CD4-positive, alpha-beta T cell treated with Interleukin-17A for 4 hours (primary cell): ENCODE measurements at places on chromosomes 3 and 15.

DNA sequence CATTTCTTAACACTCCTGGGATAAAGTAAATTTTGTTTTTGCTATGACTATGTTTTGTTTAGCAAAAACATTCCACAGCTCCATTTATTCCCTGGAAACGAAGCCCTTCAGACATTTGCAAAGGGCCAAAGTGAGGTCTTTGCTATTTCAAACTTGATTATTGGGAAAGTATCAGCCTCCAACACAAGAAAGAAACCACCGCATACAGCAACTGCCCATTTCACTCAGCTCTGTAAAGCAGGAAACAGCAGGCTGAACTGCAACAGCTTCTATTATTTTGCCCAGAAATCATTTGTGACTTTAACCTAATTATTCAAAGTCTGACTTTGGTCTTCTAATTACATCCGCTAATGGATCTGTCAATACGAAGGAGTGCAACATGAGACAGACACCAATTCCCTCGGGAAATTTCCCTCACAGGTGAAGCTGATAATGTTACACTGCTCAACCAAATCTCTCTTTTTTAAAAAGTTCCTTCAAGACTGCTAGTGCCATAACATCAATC lies 72.1 kb downstream of the RFTN1 start:
- DNase-seq, result no peak

DNA sequence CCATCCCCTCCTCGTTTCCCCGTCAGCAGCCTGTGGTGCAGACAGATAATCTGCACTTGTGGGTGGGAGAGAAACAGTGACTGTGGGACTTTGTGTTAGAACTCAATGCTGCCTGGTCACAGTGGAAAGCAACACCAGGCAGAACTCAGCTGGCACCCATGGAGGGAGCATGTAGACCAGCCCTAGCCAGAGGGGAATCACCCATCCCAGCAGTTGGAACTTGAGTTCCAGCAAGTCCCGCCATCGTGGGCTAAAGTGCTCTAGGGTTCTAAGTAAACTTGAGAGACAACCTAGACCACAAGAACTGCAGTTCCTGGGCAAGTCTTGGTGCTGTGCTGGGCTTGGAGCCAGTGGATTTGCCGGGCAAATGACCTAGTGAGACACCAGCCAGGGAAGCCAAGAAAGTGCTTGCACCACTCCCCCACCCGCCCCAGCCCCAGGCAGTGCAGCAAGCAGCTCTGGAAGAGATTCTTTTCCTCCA lies 24.4 kb downstream of the ISG20 start:
- DNase-seq, result no peak

DNA sequence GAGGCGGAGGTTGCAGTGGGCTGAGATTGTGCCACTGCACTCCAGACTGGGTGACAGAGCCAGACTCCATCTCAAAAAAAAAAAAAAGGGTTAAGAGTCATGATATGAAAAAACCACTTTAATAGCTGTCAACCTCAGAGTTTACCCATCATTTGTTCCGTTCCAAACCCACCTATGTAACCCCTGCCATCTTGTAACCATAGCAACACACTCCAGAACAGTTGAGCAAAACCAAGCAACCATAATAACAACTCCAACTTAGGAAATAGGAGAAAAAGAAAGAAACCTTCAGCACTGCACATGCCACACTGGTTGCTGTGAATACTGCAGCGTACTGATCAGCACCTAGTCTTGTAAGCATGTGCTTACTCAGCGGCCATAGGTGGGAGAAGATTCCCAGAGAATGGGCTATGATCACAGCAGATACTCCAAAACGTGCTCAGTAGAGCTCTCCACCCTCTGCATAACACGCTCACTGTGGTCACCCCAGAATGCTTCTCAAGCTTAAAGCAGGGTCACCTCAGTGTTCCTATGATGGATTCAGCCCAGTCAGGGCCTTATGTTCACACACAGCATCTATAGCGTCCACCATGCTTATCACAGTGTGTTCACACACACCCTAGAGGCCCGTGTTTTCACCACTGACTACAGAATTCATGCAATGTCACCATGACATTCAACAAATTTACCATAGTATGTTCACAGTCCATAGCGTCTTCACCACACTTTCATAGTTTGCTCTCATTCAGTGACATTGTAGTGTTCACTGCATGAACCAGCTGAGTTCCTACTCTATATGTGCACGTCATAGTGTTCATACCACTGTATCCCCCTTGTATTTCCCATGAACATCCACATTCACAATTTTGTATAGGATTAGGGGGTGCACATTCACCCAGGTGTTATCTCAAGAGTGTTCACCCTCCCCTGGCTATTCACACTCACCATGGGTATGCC lies 6.5 kb upstream of the CILP start:
- no peak for DNase-seq

DNA sequence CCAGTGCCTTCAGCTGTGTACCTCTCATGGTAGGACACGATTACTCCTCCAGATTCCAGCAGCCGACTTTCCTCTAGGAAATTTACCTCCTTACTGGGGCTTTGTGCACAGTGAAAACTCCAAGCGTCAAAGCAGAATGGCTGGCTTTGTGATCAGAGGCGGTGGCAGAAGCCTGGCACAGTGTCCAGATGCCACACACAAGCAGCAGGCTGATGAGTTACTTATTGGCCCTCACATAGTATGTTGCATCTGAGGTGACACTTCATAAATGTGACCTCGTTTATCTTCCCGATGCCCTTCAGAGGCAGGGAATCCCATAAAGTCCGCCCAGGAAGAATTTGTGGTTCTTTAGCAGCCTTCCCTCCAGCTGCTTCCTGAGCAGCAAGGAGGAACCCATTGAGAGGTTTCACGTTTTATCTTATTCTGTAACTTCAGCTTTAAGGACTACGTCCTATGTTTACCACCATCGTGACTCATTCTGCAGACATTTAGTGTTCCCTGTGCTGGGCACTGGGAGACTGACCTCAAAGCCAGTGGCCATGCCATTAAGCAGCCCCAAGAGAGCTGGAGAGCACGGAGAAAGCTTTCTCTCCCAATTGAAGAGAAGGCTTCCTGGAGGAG lies 107.1 kb upstream of the C15orf61 start:
- no peak for DNase-seq

- DNase-seq, result no peak
These were observed 15.0 kb downstream of the SLC38A3 start for GRCh38 chr3:50220109-50220508.

- no peak for DNase-seq
These were observed 175.6 kb downstream of the SMAD6 start for GRCh38 chr15:66877477-66878271.

DNA sequence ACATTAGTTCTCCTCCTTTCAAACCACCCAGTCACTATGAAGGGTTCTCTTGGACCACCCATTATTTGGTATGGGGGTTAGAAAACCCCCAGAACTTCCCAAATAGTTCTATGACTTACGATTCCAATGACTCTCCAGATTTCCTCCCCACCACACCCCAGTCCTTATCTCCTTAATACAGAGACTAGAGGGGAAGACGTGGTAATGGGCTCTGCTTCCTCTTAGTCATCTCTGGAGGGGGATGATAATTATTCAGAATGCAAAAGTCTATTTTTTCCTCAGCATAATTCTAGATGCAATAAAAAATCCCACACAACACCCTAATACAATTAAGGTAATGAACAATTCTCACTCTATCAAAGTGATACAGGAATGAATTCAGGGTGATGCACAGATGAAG lies 48.9 kb upstream of the CFAP161 start:
- no peak for DNase-seq

DNA sequence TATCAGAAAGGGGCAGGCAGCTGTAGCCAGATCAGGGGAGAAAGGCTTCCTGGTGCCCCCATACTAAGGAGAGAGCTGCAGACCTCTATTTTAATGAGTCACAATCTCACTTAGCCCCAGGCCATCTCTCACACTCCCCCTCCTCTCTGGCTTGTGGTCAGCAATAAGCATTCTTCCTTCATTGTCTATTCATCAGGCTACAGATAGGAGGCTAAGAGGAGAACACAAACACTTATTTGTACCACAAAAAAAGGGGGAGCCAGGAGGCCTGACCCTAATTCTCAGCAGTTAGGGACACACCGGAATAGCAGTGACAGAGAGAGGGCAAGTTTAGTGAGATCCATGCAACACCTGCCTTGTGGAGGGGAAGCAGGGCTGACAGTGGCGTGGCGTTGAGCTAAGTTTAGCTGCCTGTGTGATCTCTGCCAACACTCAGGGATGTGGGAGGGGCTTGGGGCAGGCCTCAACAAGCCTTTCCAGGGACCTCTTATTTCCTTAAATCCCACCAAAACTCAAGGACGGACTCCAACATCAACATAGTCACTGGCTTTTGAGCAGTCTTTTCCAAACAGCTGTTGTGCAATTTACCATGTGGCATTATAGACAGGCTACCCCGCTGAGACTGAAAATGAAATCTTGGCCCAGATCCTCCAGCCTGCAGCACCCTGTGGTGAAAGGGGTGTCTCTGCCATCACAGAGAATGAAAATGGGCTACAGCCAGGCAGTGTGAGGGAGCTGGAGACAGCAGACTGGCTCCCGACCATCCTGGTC lies 191.9 kb upstream of the TSC22D2 start:
- no peak for DNase-seq

GRCh38 chr15:26934848-26935247 lies 36.1 kb upstream of the GABRG3 start:
- DNase-seq, result no peak

DNA sequence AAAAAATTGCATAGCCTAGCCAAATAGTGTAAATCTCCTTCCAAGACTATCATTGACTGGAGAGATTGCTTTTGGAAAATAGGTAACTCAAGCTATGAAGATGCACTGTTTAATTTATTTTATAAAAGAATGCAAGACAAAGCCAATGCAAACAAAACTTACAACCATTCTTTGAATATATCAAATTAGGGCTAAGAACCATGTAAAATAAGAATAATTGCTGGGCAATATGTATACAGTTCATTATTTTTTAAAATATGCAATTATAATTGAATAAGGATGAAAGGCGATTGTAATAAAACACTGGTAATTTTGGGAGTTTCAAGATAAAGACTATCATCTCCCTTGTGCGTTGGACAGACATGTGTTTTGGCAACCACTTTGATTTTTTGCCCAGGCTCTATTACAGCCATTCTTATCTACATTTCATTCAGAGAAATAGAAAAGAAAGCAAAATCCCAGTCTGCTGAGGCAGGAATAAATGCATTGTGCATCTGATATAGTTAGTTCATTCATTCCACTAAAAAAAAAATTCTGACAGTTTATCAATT lies 242.3 kb upstream of the ROBO1 start:
- DNase-seq, result no peak

- DNase-seq, result peak; percentile 45
These were observed 47.4 kb upstream of the CRTC3 start for GRCh38 chr15:90482124-90483011.

DNA sequence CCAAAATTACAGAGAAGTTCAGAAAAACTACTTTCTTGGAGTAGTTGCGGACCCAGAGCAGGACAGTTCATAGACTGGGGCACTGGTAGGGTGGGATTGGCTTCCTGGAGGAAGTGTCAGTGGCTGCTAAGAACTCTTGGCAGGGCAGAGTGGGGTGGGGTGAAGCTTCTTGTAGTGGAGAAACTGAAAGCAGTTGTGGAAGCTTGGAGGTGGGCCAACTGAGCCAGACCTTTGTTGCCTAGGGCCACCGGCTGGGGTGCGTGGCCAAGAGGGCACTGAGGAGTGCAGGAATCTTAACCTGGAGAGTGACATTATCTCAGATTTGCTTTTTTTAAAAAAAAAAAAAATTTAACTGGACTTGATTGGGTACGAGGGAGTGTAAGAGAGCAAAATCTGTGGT lies 3.1 kb downstream of the KAT2B start:
- DNase-seq, result peak; percentile 73

GRCh38 chr3:122186372-122186771 lies 2.9 kb downstream of the CASR start:
- no peak for DNase-seq

DNA sequence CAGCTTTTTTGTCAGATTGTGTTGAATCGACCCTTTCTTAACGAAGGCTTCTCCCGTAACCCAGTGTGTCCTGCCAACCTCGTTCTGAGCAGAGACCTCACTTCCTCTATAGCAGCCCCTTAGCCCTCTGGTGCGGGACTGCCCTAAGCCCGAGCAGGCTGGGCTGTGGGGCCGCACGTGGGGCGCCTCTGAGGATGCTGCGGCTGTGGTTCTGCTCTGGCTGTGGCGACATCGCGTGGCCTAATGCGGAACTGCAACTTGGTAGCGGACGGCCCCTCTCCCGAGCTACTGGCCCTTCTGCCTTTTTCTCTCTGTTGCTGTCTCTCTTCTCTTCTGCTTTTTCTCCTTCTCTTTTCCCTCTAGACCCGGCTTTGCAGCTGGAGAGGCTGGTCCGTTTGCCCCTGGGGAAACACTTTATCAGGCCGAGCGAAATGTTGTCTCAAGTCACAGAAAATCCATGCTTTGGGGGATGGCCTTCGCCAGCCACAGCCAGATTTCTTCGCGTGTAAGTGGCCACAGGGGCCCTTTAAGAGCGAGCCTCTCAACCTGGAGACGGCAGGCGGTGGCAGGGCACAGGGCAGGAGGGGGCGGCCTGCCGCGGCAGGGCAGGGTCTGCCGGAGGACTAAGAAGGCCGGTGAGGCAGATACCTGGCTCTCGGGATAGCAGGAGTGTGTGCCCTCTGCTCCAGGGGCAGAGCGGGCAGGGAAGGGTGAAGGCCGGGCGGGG lies 19.4 kb upstream of the KIF23 start:
- DNase-seq, result peak; percentile 87

DNA sequence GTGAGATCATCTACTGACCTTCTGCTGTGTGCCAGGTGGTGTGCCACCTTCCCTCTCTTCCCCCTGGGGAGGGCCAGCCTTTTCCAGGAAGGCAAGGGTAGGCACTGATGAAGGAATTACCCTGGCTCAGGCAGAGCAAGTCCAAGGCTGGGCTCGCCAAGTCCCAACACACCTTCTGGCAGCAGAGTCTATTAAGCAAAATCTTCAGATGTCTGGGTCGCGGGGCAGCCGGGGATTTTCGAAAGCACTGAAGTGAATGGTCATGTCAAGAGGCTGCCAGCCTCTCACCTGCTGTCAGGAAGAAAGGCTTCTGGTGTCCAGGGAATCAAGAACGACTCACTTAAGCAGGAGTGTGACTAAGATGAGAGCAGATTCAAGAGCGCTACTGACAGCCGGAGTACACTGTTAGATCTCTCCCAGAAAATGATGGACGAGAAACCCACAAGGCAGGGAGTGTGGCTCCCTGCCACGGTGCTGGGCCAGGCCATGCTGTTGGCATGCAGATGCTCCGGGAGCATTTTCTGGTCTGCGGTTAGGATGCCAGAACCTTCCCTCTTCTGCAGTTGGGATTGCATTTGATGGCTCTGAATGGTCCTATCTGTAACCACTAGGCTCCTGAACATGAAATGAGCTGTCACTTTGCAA lies 479.8 kb downstream of the SHQ1 start:
- DNase-seq, result no peak

DNA sequence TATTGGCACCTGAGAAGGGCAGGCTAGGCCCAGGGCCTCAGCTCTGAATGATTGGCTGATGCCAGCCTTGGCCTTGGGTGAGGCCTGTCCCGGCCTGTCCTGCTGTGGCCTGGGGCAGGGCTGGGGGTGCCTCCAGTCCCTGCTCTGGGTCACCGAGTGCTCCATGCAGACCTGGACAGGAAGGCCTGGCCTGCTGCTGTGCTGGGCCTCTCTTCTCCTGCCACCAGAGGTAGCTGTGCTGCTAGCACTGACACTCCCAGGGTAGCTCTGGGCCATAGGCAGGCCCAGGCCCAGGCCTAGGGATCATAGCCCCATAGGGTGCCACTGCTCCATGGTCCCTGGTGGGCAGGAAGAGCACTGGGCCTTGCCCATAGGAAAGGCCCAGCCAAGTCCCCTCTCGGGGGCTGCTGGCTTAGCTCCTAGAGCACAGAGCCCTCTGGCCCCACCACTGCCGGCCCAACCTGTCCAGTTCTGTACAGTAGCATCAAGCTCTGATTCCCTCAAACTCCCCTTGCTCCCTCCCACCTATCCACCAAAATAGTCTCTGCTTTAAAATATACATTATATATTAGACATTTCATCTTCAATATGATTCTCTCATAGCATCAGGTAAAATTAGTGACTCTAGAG lies 18.2 kb downstream of the ABTB1 start:
- DNase-seq, result no peak
